ENCODE measurements at places on chromosomes 7 and 10.

DNA sequence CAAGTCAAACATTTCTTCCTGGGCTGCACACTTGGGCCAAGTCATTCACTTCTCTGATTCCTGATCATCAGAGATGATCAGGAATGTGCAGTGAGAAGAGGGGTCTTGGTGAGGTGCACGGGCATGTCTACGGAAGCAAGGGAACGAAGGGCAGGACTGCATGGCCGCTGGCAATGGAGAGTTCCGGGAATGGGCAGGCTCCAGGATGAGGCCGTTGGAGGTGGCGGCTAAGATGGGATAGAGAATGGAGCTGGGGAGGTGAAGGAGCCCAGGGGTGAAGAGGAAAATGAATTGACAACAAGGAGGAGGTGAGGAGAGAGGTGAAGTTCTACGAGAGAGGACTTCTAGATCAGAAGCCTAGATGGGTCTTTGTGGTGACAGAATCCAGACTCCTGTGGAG is 260.0 kb downstream of the GRID1 start:
- no peak for DNase-seq

GRCh38 chr10:29576681-29577080 is 58.1 kb downstream of the SVIL start:
- DNase-seq, result no peak

DNA sequence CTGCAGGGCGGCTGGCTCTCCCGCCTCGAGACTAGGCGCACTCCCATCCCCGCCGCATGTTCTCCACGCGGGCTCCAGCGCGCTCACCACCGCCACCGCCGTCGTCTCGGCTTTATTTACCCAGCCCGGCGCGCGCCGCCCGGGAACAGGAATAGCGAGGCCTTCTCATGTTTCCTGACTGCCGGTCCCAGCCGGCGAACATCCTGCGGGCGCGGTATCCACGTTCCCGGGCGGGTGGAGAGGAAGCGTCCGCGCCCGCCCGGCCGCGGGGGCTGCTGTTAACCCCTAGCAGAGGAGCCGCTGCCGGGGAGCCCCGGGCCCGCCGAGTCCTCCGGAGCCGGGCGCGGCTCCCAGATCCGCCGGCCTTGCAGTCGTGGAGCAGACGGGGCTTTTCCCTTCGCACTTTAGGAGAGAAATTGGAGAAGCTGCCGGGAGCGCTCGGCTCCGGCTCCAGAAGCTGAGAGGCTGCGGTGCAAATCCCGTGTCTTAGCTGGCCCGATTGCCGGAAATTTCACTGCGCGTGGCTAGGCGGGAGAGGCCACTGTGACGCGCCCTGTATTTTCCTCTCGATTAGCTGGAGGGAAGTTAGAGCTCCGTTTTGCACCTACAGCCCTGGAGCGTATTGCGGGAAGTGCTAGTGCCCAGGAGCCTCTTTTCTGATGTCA is at the start of gene MKX:
TSS of gene MKX (minus strand) at position 88 of the 665 bp plus-strand sequence. CDS start 2,404 bp downstream, outside the sequence.
- DNase-seq, result no peak

DNA sequence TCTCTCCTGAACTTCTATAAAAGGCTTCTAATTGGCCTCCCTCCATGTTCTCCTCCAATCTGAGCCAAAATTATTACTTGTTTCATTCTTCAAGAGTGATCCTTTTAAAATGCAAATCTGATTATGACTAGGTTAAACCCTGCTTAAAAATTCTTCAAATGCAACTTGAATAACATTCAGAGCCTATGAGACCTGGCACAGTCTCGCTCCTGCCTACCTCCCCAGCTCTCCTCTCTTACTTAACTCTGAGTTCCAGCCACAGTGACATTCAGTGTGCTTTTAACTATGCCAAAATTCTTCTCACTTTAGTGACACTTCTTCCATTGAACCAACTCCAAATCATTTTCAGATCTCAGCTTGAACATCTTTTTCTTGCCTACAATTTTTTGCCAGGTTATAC is 68.8 kb downstream of the TMEM168 start:
- no peak for DNase-seq

DNA sequence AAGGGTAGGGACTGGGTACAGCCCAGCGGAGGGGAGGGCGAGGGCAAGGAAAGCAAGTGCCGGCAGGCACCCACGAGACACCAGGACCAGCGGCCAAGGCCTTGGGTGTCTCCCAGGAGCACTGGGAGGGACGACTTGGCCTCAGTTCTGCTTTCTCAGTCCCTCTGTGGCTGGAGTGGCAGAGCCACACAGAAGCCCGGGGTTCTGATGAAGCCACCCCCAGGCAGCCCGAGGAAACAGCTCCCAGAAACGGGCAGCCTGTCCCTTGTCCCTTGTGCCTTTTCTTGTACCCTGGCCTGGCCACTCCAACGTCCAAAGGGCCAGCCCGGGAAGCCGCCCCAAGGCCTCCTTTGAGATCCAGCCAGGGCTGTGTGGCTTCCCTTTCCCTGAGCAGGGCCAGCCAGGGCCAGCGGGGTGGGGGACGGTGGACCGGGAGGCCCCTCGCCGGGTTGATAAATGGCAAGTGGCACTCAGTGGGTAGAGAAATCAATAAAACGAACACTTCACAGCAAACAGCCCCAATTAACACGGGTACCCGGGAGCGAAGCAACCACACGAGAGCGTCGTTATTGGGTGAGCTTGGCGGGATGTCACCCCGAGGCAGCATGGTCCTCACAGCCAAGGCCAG is 69.8 kb upstream of the GNA12 start:
- no peak for DNase-seq

DNA sequence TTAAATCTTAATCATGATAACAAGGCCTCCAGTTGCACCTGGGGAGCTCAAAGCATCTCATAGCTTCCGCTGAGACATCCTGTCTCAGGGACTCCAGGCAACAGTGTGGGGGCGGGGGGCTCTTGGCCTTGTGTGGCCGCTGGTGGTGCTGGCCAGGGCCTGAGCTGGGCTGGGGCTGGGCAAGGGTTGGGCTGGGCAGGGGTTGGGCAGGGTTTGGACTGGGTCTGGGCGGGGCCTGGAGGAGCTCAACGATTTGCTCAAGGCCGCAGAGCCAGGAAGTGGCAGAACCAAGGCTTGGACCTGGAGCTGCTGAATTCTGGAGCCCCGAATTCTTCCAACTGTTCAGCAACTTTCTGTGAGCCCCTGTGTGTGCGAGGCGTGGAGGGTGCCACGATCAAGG is 37.9 kb upstream of the PSMG3 start:
- DNase-seq, result no peak

GRCh38 chr7:43516581-43517342 is 66.1 kb upstream of the STK17A start:
- no peak for DNase-seq

GRCh38 chr10:51397244-51397643 is 302.2 kb downstream of the CSTF2T start:
- no peak for DNase-seq

- no peak for DNase-seq
Measured at GRCh38 chr7:51242007-51242691, 74.5 kb downstream of the COBL start.

- no peak for DNase-seq
Measured at GRCh38 chr7:139004321-139005090, 23.3 kb upstream of the KIAA1549 start.

DNA sequence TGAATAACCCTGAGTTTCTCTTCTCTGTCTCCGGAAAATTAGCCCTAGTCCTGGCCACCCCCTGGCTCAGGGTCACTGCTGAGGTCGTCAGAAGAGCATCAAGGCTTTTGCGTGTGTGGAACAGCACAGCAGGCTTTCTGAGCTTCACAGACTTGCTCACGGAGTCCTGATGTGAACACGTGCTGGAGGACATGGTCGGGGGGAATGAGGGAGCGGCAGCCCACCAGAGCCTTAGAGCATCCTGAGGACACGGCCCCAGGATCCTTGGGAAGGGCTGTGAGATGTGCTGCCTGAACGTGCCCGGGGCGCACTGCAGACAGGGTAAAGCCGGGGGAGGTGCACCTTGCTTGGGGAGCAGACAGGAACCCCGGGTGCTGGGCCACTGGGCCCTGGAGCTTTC is 28.8 kb downstream of the TMEM120A start:
- no peak for DNase-seq

GRCh38 chr10:44854693-44855350 is 56.3 kb upstream of the TMEM72 start:
- DNase-seq, result no peak

DNA sequence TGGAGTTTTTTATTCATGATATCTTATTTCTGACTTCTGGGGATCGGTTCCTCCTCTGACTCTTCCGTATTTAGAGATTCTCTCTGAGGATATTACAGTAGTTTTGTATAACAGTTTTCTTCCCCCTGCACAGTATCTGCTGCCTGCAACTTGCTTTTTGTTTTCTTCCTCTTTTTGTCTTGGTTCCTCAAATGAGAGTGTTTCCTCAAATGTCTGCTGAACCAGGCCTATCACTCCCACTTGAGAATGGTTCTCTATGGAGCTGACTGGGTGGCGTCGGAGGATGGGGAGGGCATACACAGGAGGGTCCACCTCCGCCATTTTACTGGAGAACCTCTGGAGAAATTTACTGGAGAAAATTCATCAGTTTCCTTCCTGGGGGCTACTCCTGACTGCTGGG is 27.7 kb downstream of the ARHGAP22 start:
- no peak for DNase-seq

GRCh38 chr7:69597278-69598076 is 798 bp upstream of the AUTS2 start:
- no peak for DNase-seq

GRCh38 chr10:22253580-22253882 is 35.7 kb upstream of the EBLN1 start:
- no peak for DNase-seq

- DNase-seq, result no peak
Measured at GRCh38 chr7:95691464-95691863, 80.9 kb upstream of the DYNC1I1 start.

DNA sequence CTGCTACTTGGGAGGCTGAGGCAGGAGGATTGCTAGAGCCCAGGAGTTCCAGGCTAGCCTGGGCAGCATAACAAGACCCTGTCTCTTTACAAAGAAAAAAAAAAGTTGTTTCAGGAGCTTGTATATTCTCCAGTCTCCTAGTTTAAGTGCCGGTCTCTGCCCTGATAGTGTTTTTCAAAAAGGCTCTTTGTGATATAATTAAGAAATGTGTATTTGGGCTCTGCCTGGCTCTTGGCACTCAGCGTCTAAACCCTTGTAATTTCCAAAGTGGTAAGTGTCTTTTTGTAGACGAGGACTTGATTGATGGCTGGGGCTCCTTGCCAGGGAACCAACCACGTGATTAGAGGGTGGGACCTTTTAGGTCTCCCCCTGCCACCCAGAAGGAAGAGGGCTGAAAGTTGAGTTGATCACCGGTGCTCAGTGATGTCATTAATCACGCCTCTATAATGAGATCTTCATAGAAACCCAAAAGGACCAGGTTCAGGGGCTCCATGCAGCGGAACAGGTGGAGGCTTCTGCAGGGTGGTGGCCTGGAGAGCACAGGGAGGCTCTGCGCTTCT is 4.4 kb downstream of the EIF3B start:
- DNase-seq, result no peak

- no peak for DNase-seq
Measured at GRCh38 chr10:69968830-69969229, 83.8 kb upstream of the MACROH2A2 start.

DNA sequence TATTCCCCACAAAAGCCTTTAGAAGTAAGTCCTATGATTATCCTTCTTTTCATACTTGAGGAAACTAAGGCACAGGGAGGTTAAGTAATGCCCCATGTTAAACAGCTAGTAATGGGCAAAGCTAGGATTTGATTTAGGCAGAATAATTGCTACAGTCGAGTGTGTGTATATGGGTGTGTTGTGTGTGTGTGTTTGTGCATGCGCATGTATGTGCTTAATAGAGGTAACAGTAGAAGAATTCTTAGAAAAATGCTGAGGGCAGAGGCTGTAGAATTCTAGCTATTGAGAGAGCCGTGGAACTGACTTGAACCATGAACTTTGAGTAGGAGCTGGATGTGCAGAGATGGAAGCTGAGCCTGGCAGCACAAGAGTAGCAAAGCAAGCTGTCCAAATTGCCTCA is 131.3 kb upstream of the WNT16 start:
- DNase-seq, result no peak

DNA sequence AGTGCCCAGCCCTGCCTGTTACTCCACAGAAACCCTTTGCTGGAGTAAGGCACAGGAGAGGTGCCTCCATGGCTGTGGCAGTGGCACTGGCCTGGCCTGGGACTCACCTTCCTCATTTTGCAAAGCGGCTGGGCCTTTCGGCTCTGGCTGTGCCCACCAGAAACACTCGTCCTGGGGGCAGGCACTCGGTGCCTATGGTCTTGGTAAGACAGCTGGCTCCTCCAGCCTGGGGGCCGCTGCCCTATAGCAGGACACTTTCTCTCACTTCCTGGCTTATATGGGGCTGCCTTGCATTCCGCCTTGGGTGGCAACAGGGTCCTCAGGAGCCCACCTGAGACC is 13.2 kb downstream of the ZMIZ1 start:
- no peak for DNase-seq

- DNase-seq, result no peak
Measured at GRCh38 chr10:6089334-6090219, 743 bp downstream of the RBM17 start.

GRCh38 chr10:9357471-9357870 is 1303.0 kb downstream of the GATA3 start:
- no peak for DNase-seq

DNA sequence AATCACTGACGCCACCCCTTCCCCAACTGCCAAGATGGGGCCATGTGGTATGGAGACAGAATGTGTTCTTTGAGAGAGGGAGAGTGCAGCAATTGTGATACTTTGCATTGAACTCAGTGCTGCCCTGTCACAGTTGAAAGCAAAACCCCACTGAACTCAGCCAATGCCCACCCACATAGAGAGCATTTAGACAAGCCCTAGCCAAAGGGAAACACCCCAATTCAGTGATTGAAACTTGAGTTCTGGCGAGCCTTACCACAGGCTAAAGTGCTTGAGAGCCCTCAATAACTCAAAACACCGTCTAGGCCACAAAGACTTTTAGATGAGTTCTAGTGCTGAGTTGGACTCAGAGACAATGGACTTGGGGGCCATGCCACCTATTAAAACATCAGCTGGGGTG is 751.9 kb upstream of the POT1 start:
- no peak for DNase-seq

DNA sequence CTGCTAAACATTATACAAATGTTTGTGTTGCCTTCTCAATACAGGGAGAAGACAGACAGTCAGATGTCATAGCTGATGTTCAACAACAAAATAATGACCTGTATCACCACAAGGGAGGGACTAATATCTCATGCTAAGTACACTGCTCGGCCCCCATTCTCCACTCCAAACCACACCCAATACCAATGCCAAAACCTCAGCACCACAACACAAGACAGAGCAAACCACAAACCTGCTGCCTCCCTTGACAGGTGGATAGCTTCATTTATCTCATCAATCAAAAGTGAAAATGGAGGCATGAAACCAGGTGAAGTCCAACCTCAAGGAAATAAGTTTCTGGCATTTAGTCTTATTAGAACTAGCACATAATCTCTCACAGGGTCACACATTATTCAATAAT is 109.5 kb downstream of the PARD3 start:
- DNase-seq, result no peak

- DNase-seq, result no peak
Measured at GRCh38 chr7:129308047-129308446, 83.2 kb downstream of the AHCYL2 start.

- no peak for DNase-seq
Measured at GRCh38 chr7:142088022-142088714, 23.4 kb upstream of the MGAM2 start.

- DNase-seq, result no peak
Measured at GRCh38 chr7:88928276-88928675, 132.7 kb upstream of the TEX47 start.
